ENCODE measurements at places on chromosomes 5 and 9. TPM values are rescaled to one million over a fixed set of nuclear protein-coding genes. Genes with fewer than 3 reads are reported as not detected.

The VLDLR gene
- total RNA-seq: 3.0 TPM

The SUSD3 gene
- total RNA-seq: not detected

The GABRA1 gene
- under 0.01 TPM for total RNA-seq

The WNT8A gene
- total RNA-seq: not detected

The ADRA1B gene
- total RNA-seq: 0.25 TPM

The KIF20A gene
- total RNA-seq: 69.1 TPM

The OBP2B gene
- total RNA-seq: not detected

The SLC6A19 gene
- total RNA-seq: not detected

The AGXT2 gene
- total RNA-seq: not detected

The SNX18 gene
- total RNA-seq: 36.7 TPM

The FOXD4L4 gene
- 0.26 TPM for total RNA-seq

The GRIA1 gene
- total RNA-seq: 6.0 TPM

The ADRB2 gene
- 3.7 TPM for total RNA-seq

The WDR41 gene
- 140 TPM for total RNA-seq

The RMRP gene
- 33,640 TPM for total RNA-seq

Measured in aortic smooth muscle cell (primary cell).